Omental fat pad (tissue), 4 donors: ENCODE measurements at places on chromosomes 7 and 10.

GRCh38 chr7:92914645-92915044 lies 78.3 kb upstream of the CDK6 start:
- no peak for DNase-seq

DNA sequence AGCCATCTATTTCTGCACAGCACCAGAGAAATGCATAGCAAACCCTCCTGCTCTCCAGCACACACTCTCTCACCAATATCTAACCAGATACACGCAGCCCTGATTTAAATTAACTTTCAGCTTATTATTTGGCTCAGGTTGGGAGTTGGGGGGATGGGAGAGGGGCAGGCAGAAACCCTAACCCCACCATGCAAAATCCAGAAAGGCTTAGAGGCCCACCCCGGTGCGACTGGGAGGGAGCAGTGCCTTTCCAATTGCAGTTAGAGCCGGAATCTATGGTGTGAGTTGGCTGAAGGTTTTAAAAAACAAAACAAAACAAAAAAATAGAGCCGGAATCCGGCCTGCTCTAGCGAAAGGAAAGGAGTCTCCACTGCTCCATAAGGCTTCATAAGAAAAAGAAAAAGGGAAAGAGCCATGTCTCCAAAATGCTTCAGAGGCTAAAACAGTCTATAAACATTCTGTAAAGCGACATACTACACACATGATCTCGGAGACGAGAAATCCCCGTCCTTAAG lies 2.9 kb downstream of the IGF2BP3 start:
- DNase-seq: no peak

GRCh38 chr10:124053971-124054370 lies 39.4 kb downstream of the CHST15 start:
- no peak for DNase-seq

DNA sequence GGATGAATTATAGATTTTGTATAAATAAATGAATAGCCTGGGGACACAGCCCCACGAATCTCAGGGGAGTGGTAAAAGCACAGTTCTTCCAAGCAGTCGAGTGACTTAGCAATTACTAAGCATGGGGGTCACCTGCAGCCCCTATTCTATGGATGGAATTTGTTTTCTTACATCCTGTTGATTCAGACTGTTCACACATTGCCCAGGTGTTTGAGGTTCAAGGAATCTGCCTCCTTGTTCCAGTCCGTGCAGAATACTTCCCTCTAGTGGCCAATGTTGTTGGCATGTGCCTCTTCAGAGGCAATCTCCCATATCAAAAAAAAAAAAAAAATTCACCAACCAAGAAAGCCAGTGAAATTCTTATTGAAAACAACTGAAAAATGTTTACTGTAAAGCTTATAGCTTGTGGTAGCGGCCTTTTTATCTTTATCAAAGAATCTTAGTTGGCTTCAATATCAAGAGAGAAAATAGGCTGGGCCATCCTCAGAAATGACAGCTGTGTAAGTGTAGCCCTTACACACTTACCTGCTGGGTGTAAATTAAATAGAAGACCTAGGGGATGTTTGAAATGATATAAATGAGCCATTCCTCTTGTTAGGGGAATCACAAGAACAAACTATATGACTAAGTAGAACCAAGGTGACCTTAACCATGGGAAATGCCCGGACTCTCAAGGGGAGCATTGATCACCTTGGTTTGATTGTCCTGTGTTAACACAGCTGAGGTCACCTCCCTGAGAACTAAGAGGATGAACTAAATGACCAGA lies 7.8 kb downstream of the LIPM start:
- DNase-seq: no peak

GRCh38 chr7:155489862-155490696 lies 32.1 kb downstream of the EN2 start:
- DNase-seq: no peak

DNA sequence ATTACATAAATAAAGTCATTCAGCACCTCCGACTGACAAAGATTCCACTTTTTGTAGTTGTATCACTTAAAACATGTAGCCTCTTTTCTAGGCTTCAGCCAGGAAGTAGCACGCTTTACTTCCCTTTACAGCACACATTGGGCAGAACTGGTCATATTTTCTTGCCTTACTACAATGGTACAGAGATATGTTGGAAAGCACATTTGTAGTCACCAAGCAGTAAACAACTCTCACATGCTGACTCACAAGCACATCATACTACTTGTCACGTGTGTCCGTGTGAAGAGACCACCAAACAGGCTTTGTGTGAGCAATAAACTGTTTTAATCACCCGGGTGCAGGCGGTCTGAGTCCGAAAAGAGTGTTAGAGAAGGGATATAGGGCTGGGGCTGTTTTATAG lies 1071.8 kb downstream of the DNAJB9 start:
- DNase-seq: no peak

DNA sequence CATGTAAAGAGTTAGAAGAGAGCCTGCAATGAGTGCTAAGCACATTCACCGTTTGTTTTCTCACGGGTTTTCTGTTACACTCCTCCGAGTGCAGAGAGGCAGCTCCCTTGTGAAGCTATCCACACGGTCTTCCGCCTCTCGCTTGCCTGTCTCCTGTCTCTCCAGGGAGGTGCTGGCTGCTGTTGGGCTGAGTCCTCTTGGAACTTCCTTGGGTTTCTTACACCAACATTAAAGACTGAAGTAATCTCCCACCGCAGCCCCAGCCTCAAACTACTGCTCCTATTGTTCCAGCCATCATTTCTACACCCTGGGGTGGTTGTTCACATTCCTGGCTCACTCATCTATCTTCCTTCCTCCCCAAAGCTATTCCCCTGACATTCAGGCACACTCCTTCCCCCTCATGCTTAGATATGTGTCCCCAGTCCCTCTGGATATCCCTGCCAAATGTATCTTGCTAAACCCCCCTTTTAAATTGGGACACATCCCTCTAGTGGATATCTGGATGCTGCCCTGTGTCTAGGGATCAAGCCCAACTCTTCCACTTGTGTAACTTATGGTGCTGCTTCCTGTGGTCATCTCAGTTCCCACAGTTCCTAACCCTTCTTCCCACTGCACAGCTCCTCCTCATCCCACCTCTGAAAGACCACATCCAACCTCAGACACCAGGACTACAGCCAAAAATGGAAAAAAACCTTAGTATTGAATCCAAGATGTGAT lies 14.1 kb downstream of the ESYT2 start:
- DNase-seq: no peak

- DNase-seq: no peak
Measured at GRCh38 chr7:24637706-24638105, 64.5 kb downstream of the PALS2 start.

DNA sequence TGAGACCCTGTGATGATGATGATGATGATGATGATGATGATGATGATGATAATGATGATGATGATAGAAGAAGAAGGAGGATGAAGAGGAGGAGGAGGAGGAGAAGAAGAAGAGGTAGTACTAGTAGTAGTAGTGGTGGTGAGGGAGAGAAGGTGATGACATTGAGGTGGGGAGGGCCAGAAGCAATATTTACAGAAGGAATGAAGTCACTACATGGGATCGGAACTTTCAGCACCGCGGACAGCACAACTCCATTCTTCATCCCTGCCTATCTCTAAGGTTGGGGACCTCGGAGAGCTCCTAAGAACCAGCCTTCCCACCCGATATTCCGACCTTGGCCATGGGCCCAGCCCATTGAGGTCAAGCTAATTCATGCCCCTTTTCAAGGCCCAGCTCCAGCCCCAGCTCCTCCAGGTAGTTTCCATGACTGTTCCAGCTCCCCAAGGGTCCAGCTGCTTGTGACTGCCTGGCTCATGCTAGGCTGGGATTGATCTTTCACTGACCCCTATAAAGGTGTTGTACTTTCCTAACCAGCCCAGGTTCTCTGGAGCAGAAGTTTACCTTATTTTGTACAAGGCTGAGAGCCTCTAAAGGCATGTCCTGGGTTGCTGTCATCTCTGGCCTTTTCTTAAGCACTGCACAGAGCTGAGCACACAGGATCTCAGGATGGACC lies 10.3 kb downstream of the CRHR2 start:
- no peak for DNase-seq

DNA sequence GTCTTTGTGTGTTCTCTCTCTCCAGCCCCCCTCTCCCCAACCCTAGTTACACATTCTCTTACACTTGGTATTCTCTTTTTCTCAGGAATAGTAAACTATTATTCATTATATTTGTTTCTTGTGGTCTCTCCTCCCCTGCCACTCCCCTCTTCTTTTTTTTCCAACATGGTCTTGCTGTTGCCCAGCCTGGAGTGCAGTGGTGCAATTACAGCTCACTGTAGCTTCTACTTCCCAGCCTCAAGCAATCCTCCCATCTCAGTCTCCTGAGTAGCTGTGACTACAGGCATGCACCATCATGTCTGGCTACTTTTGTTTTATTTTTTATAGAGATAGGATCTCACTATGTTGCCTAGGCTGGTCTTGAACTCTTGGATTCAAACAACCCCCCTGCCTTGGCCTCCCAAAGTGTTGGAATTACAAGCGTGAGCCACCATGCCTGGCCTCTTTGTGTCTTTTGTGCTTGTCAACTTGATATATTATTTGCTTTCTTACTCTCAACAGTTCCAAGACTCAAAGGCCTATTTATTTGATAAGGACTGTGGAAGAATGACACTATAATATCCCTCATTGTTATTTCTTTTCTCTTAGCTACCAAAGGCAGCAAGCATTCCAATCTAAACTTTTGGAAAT lies 66.9 kb downstream of the MLLT10 start:
- no peak for DNase-seq

DNA sequence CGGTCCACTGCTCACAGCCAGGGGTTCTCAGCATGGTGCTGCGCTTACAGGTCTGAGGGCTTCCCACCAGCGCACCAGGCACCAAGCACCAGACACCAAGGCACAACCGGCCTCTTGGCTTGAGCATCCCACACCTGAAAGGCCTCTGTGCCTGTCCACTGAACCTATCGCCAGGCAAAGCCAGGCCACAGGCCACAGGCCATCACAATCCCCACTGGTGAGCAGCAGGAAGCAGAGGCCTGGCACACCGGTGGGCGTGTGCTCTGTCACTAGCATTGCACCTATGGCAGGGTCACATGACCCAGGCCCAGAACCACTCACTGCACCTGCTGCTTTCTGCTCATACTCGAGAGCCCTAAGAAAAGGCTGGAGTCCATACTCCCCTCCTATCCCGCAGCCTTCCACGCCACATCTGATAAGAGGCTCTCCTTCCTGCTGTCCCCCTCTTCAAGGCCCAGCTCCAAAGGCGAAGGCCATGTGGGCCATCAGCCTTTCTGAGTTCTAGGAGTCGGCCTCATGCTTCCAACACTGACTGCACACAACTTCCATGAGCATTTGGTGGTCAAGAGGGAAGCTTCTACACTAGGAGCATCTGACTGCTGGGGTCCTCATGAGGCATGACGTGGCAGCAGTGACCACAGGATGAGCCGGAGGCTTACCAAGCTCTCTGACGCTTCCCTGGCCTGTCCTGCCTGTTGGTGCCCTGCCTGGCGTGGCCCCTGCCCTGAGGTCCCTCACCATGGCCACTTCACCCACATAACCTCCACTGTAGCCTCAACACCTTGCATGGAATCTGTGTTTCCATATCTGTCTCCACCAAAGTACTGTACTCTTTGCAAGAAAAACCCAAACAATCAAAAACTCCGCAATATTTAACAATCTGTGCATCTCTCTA lies 166.3 kb downstream of the TNS3 start:
- DNase-seq: no peak
